ENCODE measurements at places on chromosomes 11 and 22.

DNA sequence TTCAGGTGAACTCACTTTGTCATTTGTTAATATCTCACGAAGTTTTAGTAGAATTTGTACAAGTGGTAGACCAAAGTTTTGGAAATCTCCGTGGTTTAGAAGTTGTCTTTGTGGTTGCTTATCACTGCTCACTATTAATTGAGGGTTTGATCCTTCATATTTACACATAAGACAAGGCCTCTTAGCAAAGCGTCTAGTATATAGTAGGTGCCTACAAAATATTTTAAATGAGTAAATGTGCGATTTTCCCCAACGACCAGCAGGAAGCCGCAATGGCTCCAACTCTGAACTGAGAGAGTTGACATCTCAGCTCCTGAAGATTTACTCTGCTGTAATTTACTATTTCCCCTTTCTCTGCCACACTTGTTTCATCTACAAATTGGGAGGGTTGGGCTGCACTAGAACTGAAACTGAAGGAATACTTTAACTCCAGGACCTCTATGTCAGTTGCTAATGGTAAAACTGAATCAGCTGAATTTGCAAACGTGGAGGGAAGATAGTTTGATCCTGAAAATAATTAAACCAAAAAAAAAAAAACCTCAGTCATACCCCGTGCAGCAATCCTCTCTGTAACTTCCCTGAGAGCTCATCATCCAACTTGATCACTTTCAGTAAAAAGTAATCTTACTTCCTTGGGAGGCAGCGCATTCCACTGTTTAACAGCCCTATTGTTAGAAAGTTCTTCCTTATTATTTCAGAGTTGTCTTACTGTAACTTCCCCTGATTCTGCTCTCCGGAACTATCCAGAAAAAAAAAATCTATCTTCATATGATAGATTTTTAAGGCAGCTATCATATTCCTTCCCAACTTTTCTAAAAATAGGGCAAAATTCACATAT is 1.3 kb upstream of the SBF2 start:
- no peak for DNase-seq

GRCh38 chr11:2541881-2542361 is 97.1 kb downstream of the KCNQ1 start:
- DNase-seq, result no peak

- no peak for DNase-seq
Measured at GRCh38 chr11:33598426-33599069, 102.1 kb downstream of the C11orf91 start.

- DNase-seq, result no peak
Measured at GRCh38 chr22:30717331-30717921, 22.8 kb downstream of the OSBP2 start.

DNA sequence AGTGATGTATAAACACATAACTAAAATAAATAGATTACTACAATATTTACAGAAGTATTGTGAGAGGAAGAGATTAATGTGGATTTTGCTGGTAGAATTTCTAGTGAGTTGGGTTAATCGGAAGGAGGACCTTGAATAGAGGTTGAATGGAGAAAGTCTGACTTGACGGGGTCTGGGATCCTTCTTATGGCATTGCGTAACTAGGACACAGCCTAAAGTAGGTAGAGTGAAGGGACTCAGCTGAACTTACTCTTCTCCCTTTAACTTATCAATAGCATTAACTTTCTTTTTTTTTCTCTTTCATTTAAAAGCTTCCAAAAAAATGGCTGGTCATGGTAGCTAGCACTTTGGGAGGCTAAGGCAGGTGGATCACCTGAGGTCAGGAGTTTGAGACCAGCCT is 139.2 kb downstream of the HIPK3 start:
- no peak for DNase-seq

DNA sequence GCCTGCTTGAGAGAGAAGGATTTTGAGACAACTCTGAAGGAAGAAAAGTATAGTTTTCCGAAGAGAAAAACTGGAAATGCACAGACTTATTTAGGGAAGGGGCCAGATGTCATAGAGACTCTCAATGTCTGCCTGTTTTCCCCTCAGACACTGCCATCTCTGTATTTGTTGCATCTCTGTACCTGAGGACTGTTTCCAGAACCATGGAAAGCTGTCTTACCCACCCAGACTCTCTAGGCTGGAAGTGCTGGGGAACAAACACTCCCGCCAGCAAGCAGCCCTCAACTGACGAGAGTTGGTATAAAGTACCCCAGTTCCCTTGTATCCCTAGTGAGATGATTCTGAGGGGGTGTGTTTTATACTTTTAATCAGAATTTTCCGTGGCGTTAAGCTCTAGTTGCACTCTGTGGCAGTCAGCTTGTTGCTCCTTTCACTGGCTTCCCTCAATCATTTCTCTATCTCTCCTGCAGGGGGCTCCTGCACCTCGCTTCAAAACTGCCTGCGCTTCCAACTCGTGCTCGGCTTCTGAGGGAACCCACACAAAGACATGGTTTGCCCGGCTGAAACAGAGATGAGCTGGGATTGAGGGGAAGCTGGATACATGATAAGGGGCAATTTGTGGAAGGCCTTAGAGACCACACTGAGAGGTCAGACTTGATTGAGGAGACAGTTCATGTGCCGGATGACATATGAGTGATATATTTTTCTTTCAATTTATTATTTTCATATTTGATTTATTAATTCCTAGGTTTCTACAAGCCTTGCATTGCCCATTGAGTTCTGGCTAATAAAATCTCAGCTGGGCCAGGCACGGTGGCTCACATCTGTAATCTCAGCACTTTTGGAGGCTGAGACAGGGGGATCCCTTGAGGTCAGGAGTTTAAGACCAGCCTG is 36.9 kb upstream of the CLPB start:
- DNase-seq, result peak; percentile 80

DNA sequence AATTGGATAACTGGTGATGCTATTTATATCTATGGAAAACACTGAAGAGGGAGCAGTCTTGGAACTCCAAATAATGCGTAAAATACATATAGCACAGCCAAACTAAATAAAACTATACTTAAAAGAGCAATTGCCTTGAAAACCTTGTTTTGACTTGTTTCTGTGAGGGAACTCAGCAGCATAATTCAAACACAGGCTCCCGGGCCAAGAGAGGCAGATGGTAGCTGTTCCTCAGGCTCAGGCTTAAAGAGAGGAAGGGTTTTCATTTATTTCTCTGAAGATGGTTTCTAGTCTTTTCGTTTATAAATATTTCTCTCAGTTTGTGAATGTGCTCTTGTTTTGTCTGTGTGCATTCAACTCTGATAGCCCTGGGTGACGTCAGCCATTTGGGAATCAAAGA is 82.4 kb downstream of the FANCF start:
- no peak for DNase-seq

GRCh38 chr11:14539982-14540421 is 19.8 kb upstream of the PSMA1 start:
- no peak for DNase-seq
